Nephron progenitor cell (in vitro differentiated cells): ENCODE measurements at places on chromosomes 2 and 18.

GRCh38 chr18:68764016-68764415 is 33.9 kb upstream of the CCDC102B start:
- no peak for DNase-seq

- no peak for DNase-seq
These were observed 111.2 kb upstream of the KLHL29 start for GRCh38 chr2:23273786-23274185.

DNA sequence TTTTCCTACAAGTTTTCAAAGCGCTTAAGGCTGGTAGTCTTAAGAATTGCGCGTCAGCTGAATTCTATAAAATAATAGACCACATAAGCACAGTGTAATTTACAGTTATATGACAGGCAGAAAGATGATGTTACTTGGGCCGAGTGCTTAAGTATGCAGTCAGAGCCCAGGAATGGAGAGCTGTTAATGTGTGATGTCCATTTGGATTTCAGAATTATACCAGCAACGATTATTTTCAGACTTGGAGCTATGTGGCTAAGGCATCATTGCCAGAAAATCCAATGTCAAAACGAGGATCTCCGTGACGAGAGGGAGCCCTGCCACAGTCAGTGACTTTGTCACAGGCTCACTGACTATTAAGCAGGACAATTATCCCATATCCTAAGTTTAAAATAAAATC is 3.4 kb downstream of the KLF7 start:
- DNase-seq: no peak

- no peak for DNase-seq
These were observed 6.7 kb downstream of the ZNF407 start for GRCh38 chr18:74604361-74604760.

DNA sequence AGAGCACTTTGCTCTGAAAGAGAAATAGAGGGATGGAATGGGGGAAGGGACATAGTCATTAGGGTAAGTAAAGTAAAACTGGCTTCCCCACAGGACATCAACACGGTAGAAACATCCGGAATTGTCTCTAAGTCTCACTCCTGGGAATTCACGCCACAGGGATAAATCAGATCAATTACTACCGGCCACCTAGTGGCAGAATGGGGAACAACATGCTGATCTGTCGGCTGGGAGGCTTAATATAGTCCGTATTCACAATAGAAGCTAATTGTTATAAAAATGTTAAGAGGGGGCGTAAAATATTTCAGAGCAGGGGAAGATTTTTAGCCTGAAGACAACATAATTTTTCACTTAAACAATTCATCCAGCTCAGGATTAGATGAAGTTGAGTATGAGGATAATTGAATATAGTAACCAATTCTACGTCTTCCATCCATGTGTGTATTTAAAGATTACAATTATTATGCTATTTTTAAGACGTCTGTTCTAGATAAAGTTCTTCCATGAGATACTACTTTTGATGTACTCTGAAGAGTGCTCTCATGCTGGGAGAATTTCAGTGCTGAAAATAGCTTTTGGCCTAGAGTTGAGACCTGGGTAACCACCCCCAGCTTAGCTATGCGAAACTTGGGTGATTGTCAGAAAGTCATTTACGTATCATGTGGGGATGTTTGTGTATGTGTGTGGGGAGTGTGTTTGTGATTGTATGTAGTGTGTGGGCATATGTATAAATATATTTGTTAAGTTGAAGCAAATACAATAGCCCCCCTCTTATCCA is 65.7 kb downstream of the LRRTM1 start:
- DNase-seq: peak; percentile 54

GRCh38 chr2:127226132-127226519 is 6.0 kb upstream of the CYP27C1 start:
- DNase-seq: no peak

DNA sequence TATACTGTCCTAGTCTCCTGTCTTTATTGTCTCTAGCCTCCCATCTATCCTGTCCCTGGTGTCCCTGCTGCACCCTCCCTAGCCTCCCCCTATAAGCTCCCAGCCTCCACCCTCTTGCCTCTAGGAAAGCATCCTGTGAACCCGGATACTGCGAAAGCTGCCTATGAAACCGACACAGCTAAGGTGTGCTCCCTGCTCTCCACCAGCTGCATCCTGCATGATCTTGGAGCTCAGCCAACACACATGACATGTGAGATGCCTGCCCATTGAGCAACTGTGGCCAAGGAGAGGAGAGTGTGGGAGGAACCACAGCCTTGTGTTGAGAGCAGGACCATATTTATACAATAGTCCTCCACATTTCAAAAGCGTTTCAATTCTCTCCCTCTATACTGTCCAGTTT is 187.1 kb downstream of the ZBTB7C start:
- DNase-seq: no peak

- no peak for DNase-seq
These were observed 177.8 kb downstream of the TMEM163 start for GRCh38 chr2:134540990-134541389.

DNA sequence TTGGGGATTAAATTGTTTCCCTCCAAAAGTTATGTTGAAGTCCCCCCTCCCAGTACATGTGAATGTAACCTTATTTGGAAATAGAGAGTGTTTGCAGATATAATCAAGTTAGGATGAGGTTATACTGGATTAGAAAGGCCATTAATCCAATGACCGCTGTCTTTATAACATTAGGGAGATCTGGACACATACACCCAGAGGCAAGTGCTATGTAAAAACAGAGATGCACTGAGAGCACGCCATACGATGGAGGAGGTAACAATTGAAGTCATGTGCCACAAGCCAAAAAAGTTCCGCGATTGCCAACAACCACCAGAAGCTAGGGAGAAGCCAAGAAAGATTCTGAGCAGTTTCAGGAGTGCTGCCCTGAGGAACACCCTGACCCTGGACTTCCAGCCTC is 153.3 kb downstream of the RNF144A start:
- no peak for DNase-seq

GRCh38 chr18:50190926-50191325 is 4.0 kb downstream of the MYO5B start:
- no peak for DNase-seq

- no peak for DNase-seq
These were observed 159.8 kb downstream of the TAF4B start for GRCh38 chr18:26386002-26386401.

GRCh38 chr2:149132339-149132738 is 93.8 kb downstream of the LYPD6B start:
- no peak for DNase-seq

- no peak for DNase-seq
These were observed 167.2 kb downstream of the TRIB2 start for GRCh38 chr2:12883906-12884305.

DNA sequence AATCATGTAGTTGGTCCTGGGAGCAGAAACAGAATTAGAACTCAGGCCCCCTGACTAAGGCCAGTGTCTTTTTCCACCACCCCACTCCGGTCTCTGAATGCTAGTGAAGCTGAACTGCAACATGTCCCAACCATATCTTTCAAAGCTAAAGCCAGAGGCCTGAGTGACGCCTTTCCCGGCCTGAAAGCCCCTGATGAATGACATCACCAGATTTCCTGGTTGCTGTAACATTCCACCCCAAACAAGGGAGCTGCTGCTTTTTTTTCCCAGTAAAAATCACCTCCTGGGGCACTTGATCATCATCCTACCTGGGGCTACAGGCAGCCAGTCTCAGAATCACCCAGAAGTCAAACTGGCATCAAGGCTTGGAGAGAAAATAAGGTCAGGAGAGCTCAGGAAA is 162.7 kb downstream of the ARL4C start:
- no peak for DNase-seq

- no peak for DNase-seq
These were observed 137.7 kb upstream of the PKDCC start for GRCh38 chr2:41910126-41910525.

DNA sequence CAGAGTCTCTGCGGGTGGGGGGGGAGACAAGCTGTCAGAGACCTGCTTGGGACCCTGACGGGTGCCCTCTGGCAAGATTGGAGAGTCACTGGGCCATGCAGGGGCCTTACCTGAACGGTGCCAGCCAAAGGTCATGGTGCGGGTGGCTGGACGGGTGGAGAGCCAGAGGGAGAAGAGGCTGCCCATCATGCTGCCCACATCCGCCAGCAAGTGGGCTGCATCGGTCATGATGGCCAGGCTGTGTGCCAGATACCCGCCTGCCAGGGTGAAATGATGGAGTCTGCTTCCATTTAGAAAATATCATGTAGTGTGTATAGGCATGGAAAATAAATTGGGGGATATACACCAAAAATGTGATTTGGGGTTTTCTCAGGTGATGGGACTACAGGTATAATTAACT is 4.8 kb downstream of the SLC30A3 start:
- no peak for DNase-seq

DNA sequence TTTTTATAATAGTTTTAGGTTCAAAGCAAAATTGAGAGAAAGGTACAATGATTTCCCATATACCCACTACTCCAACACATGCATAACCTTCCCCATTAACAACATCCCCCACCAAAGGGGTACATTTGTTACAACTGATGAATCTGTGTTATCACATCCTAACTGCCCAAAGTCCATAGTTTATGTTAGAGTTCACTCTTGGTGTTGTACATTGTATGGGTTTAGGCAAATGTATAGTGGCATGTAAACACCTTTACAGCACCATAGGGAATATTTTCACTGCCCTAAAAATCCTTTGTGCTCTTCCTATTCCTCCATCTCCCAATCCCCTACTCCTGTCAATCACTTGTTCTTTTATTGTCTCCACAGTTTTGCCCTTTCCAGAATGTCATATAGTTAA is 471.6 kb downstream of the CPS1 start:
- DNase-seq: no peak

GRCh38 chr2:70620020-70620419 is 66.4 kb upstream of the TGFA start:
- DNase-seq: no peak

DNA sequence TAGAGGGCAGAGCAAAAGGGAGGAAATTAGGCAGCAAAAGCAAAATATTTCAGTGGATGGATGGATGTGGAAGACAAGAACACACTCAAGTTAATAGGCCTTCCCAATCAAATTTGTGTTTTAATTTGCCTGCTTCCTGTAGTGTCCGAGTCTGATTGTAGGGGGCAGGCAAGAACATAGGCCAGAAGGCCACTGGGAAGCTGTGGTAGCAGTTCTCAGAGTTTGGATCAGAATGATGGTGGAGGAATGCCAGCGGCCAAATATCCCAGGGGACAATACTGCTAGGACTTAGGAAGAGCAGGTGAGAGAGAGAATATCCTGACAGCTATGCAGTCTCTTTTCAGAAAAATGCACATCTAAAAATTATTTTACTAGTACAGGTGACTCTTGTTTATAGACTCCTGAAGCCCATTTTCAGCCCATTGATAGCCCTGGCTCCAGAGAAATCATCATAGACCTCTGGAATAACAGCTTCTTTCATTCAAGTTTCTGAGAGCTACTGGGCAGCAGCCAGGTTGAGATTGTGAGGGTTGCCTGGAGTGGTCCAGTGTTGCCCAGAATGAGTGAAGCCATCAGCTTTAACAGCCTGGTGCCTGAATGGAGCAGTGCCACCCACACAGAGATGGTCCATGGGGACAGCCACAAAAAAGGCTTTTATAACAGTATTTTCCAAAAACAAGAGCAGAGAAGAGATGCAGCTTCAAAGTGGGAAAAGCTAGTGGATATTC is 19.1 kb upstream of the SERPINE2 start:
- no peak for DNase-seq

DNA sequence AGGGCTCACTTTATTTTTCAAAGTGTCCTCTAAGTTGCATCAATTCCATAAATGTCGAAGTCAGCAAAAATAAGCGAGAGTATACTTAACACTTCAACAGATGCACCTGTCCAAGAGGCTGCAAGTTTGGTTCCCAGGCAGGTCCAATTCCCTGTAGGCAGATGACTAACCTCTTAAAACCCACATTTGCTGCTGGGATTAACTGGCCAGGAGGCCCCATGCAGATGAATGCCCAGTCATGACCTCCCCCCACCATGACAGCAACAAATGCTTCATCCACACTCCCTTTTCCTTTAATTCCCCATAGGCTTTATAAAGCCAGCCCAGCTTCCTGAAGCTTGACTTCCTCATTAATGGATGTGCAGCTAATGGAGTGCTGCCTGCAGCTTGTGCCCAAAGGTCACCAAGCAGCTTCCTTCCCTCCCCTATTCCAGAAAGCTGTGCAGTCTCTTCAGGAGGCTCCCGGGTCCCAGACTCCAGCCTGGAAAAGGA is 35.7 kb downstream of the REEP1 start:
- DNase-seq: peak; percentile 17

DNA sequence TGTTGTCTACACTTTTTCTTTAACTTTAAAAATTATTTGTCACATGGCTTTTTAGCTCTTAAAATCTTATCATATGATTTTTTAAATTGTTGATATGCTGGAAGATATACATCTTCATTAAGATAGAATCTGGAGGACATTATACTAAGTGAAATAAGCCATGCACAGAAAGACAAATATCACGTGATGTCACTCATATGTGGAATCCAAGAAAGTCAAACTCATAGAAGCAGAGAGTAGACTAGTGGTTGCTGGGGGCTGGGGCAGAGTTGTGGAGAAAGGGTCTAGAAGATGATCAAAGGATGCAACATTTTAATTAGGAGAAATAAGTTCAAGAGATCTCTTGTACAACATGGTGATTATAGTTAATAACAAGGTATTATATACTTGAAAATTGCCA is 280.9 kb downstream of the GULP1 start:
- no peak for DNase-seq

GRCh38 chr2:203951366-203951902 is 14.9 kb downstream of the ICOS start:
- DNase-seq: no peak

DNA sequence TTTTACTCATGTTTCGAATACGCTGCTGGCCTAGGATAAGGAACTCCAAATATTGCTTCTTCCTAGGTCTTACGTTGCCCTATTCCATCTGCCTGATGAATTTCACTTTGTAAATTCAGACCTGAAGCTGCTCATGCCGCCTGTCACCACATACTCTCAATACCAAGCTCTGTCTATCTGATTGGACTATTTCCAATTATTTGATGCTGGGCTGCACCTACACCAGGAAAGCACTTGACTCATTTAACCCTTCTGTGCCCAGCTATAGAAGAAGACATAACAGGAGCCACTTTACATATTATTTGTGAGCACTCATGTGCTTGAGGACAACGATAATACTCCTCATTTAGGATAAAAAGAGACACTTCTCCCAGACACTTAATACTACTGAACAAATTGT is 1293.9 kb upstream of the LRRTM1 start:
- DNase-seq: no peak

DNA sequence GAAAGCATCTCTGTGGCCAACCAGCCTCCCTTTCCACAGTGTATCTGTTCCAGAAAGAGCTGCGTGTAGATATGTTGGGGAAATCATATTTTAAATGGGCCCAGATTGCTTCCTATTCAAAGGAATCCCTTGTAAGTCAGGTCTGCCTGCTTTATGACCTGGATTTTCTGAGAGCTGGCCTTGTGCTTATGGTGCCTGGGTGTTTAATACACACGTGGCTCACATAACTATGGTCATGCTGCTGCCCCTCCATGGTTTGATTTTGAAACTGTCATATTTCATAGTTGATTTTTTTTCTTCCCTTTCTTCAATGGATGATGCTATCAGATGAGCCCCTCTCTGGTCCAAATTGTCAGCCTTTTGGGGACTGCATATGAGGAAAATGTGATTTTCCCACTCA is 111.5 kb upstream of the CNGA3 start:
- no peak for DNase-seq
